Stimulated activated CD4-positive, alpha-beta T cell treated with anti-CD3 and anti-CD28 coated beads, TNF-alpha, amount 100 ng/mL, for 4 hours (primary cell): ENCODE measurements at places on chromosomes 3 and 15.

GRCh38 chr3:47399531-47400270 lies 18.9 kb downstream of the PTPN23 start:
- no peak for DNase-seq

DNA sequence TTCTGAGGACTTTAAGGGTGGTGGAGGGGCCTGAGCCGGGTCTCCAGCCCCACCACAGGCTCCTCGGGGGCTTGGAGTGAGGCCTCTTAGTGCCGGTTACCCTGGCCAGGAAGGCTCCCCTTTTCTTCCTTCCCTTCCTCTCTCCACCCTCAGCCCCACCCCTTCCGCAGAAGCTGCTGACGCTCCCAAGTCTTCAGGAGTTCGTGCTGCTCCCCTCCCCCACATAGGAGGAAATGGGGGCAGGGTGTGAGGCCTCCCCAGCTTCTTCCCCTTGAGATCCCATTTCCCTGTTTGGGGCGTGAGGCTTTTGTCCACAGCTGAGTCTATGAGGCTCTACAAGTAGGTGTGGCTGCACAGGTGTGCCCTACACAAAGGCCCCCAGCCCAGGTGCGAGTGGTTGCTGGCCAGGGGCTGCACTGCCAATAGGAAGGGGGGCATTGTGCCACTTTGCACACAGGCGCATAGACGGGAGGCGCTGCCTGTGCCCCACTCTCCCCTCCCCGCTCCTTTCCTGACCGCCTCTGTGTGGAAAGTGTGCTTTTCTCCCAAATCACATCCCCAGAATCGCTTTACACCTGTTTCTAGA lies 915 bp upstream of the CALML4 start:
- DNase-seq: no peak

GRCh38 chr3:190677001-190677400 lies 163.1 kb downstream of the IL1RAP start:
- no peak for DNase-seq

DNA sequence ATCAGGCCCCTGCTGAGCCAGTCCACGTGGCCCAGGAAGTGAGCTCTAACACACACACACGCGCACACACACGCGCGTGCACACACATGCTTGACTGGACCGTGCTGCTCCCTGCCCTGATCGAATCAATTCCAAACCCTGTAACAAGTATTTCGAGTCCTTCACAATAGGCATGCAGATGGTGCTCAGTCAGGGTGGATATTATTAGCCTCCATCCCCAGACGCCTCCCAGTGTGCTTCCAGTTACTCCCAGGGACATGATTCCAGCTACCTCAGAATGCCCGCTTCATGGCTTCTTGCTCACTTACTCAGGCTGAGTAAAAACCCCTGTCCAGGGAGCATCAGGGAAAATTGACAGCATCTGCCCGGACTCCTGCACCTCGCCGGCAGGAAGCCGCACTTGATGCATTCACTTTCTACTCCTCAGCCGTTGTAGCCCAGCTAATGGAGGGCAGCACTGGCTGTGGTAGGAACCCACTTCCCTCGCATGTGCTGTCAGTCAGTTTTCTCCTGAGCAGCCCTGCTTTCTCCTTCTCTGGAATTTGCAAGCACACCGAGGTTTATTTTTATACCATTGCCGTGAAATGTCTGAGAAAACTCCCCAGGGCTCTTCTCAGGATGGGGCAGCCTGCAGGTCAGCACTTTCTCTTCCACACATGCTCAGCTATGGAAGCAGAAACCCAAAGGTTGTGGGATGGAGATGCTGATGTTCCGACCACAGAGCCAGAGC lies 126.1 kb upstream of the ABHD17C start:
- DNase-seq: no peak

- no peak for DNase-seq
Measured at GRCh38 chr15:86555939-86556338, 476.3 kb downstream of the AGBL1 start.
